ENCODE measurements at places on chromosomes 2 and 18. TPM values are rescaled to one million over a fixed set of nuclear protein-coding genes. Genes with fewer than 3 reads are reported as not detected.

GRCh38 chr2:64535024-64535423 is 10.9 kb downstream of the AFTPH start:
- no peak for DNase-seq

DNA sequence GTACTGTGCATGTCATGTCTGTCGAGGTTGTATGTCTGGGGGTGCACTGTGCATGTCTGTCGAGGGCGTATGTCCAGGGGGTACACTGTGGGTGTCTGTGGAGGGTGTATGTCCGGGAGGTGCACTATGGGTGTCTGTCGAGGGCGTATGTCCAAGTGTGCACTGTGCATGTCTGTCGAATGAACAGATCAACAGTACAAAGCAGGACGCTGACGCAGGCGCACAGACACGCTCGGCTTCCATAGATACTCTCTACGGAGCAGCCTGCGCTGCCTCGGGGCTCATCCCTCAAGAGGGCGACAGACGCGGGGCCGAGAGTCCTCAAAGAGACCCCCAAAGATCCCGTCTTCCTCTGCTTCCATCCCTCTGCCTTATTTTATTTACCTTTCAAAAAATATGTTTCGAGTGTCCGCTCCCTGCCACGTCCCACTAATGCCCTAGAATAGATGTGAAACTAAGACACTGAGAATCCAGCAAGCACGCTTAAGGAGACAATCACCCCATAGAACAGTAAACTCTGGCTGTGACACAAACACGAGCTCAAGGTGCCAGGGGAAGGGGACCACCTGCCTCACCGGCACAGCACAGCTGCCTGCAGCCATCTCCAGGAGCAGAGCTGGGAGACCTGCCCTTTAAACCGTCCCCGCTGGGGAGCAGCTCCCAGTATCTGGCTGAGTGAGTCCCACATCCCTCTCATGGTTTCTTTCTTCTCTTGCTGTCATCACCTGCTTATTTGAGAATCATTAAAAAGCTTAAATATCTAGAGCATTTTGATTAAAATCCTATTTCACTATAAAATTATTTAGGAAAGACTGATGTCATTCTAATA is 250.5 kb upstream of the MYT1L start:
- no peak for DNase-seq

GRCh38 chr18:69585696-69586095 is 185.0 kb downstream of the DOK6 start:
- no peak for DNase-seq

- DNase-seq = no peak
Measured at GRCh38 chr2:143473820-143474219, 344.6 kb downstream of the ARHGAP15 start.

GRCh38 chr2:170298115-170298514 is 120.2 kb downstream of the MYO3B start:
- DNase-seq = no peak

DNA sequence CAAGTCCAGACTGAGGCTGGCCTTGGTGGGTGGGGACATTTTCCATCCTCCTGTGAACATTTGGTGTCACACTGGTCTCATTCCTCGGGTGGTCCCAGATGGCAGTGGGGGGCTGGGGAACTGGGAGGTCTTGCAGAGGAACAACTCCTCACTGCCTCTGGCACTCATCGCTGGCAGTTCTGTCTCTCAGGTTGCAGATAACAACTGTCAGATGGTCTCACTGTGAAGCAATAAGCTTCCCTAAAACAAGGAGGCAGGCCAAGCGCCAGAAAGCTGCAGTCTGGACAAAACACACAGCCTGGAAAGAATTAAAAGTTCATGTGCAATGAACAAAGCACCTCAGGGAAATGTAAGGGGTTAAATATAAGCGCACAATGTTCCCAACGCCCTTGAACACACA is 78.1 kb downstream of the IRS1 start:
- no peak for DNase-seq

DNA sequence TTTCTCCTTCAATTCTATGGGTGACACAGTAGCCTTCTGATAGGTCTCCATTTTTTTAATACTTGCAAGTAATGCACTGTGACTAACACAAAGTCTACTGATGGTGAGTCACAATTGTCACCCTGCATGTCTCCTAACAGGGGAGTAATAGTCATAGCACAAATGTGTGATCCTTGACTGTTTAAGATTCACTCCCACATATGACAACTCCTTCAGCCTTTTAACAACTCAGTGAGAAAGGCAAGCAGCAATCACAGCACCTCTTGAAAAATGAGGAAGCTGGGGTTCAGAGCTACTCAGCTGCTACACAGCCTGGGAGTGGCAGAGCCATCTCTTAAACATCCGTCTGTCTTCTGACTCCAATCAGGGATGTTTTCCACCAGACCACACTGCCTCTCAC is 63.8 kb downstream of the EHD3 start:
- DNase-seq = no peak

DNA sequence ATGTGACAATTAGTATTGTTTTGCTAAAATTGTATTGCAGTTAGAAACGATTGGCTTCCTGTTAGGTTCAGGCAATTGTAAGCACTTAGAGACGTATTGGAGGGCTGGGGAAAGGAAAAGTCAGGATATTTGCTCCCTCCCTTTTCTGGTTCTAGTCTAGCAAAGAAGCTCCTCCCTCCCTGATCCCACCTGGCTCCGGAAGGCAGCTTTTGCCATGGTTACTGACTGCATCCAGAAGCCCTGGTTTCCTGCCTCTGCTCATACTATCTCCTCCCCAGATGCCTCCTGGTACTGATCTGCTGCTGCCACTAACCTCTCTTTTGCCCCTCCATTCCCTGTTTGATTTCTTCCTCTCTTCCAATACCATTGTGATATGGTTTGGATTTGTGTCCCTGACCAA is 275.9 kb downstream of the MREG start:
- no peak for DNase-seq

DNA sequence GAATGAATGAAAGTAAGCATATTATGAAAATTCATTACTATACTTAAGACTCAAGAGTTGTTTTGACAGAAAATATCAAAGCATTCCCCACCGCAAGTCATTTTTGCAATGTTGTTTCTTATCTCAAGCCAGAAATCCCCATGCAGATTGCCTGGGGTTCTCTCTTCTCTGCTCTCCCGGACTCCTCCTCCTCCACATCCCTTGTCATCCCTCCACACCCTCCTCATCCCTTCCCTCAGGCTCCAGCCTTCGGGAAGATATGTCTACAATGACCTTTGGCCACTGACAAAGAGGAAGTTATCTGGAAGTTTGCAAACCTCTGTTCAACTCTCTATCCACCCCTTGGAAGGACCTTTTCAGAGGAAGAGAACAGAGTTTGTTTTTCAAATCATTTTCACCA is 11.9 kb downstream of the TFCP2L1 start:
- no peak for DNase-seq

GRCh38 chr2:173086518-173087213 is 11.0 kb downstream of the MAP3K20 start:
- no peak for DNase-seq

DNA sequence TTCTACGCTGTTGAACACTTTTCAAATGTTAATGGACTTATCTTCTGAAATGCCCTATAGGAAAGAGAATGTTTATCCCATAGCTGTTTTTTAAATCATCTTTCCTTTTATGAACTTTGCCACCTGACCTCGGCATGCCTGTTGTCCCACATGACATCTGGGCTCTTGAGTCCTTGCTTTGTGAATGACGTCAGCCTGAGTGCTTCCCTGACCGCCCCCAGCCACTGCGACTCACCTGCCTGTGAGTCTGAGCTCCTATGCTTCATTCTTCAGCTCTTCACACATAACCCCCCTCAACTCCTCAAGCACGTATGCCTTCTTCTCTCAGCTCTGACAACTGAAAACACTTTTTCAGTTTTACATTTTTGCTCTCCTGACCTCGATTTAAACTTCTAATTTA is 166.8 kb downstream of the DCDC2C start:
- no peak for DNase-seq

DNA sequence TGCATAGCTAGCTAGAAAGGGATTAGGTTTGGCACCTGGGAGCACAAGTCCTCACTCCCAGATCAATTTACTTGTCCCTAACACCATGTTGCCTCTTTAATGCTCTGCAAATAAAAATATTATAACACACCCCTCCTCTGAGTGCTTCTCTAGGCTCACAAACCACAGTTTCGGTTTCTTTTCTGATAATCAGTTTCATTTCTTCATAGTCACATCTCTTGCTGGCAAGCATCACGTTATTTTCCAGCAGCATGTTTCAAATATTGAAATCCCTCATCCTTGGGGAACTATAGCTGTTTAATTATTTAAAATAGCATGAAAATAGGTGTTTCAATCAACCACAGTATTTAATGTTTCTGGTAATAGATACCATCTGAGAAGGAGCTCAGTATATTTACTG is 13.9 kb upstream of the SMCHD1 start:
- no peak for DNase-seq

GRCh38 chr18:9249254-9249653 is 85.3 kb upstream of the TWSG1 start:
- no peak for DNase-seq

- DNase-seq = no peak
Measured at GRCh38 chr2:106163948-106164545, 30.1 kb downstream of the UXS1 start.

GRCh38 chr2:201969241-201969937 is 64.3 kb upstream of the FZD7 start:
- no peak for DNase-seq

Gene ATP6V1B1
- not detected for total RNA-seq

Gene SCN9A
- 4.7 TPM for total RNA-seq

Gene PPP1R1C
- 8.3 TPM for total RNA-seq

All from right lobe of liver (tissue), 6 donors.